ENCODE measurements at places on chromosomes 6 and 20.

GRCh38 chr6:63640062-63640461 is 4.5 kb downstream of the PHF3 start:
- no peak for DNase-seq

GRCh38 chr6:157841211-157841840 is 18.3 kb downstream of the SNX9 start:
- DNase-seq = no peak

GRCh38 chr6:145818796-145819195 is 4.2 kb upstream of the FBXO30 start:
- no peak for DNase-seq

GRCh38 chr6:3765415-3765814 is 13.9 kb upstream of the PXDC1 start:
- DNase-seq = no peak

- DNase-seq = no peak
Measured at GRCh38 chr6:145866456-145867396, 52.1 kb upstream of the FBXO30 start.

- DNase-seq = no peak
Measured at GRCh38 chr20:41141153-41141815, 3.9 kb downstream of the PLCG1 start.

GRCh38 chr20:10853176-10853575 is 179.4 kb upstream of the JAG1 start:
- DNase-seq = no peak

- no peak for DNase-seq
Measured at GRCh38 chr20:56504373-56505005, 20.1 kb upstream of the FAM209A start.

DNA sequence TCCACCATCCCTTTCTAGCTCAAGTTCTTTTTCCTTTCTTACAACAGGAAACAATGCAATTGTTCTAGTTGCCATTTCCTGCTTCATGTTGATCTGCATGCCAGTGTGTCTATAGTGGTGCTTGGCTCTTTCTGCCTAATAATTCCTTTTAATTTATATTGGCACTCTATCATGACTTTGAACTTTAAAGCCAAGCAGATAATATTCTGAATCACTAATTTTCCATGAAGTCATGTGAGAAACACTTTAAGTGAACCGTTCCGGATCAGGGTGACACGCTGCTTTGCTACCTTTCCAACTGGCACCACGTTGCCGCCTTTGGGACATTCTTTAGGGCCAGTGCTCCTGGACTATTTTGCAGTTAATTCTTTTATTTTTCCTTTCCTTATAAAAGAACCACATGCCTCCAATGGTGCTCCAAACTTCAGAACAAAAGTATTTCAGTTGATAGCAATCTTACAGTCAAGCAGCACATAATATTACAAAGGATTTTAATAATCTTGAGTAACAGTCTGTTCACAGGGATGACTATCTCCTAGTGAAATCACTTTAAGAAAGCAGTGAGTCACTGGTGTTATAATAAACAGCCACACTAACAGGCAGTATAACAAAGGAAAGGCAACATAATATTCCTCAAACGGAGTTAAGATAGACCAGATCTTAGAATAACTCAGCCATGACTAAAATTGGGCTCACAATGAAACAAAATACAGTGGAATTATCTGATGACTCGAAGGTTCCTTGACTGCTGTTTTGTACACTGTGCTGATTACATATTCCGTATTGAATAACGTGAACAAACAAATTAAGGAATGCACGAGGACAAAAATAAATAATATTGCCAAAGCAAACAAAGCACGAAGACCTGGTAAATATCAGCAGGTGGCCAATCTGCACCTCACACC is 19.0 kb upstream of the BLOC1S5 start:
- DNase-seq = no peak

DNA sequence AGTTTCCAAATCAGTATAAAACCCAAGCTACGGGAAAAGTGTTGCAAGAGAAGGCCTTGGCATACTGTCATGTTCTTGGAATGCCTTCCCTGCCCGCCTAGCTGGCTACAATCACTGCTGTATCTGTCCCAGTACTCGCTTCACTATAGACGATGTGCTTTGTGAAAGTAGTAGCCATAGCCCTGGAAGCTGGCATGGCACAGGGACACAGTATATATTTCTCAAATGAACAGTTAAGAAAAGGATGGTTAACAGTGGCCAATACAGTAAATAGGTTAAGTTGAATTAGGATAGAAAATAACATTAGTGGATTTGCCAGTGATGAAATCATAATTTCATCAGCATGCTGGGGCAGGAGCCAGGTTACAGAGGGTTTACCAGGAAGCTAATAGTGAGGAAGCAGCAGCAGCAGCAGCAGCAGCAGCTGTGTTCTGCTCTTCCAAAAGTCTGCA is 499.3 kb downstream of the CDKAL1 start:
- no peak for DNase-seq

DNA sequence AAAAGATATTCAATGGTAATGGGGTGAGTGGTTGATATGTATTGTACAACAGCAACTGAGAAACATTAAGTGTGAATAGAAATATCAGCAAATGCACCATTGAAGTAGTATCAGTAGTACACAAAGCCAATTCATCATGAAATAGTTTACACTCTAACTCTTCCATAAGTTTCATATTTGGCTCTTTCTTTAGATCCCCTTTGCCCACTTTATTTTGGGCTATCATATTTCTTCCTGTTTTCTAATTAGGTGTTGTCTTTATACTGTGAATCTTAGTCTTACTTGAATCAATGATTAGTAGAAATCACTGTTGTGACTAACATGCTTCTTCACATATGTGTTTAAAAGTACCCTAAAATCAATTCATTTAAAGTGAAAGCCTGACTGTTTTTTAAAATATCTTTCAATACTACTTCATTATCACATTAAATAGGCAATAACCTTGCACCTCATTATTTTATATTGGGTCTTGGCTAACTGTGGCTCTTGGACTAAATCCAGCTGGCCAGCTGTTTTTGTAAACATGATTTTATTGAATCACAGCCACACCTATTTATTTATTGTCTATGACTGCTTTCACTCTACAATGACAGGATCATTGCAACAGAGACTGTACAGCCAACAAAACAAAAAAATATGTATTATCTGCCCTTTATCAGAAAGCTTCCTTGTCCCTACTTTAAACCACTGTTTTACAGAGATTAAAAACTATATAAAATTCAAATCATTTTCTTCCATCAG is 38.9 kb downstream of the EYS start:
- no peak for DNase-seq

DNA sequence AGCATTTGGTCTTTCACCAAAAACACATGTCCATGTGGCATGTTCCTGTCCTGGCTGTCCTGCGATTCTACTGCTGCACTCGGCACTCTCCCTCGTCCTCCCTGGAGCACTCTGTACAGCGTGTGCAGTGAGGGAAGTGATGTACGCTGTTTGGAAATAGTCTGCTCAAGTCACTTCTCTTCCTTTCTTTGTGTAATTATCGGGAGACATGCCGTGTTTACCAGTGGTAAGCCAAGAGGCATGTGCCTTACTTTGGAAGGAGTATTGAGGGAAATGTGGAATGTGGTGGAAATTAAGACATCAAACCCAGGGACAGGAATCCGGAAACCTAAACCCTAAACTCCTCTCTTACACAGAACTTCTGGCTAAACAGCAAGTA is 268.5 kb upstream of the FOXQ1 start:
- DNase-seq = no peak

DNA sequence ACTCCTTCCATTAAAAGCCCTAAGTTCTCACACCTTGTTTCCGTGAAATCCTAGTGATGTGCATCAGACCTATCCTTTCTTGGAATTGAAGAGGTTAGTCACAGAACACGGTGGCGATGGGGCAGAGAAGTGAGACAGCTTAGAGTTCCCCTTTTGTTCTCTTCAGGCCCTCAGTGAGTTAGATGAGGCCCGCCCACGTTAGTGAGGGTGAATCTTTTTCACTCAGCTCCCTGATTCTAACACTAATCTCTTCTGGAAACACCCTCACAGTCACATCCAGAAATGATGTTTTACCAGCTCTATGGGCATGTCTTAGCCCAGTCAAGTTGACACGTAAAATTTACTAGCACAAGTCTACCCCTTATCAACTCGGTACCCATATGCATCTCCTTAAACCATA is 172.7 kb upstream of the NOX3 start:
- DNase-seq = no peak

DNA sequence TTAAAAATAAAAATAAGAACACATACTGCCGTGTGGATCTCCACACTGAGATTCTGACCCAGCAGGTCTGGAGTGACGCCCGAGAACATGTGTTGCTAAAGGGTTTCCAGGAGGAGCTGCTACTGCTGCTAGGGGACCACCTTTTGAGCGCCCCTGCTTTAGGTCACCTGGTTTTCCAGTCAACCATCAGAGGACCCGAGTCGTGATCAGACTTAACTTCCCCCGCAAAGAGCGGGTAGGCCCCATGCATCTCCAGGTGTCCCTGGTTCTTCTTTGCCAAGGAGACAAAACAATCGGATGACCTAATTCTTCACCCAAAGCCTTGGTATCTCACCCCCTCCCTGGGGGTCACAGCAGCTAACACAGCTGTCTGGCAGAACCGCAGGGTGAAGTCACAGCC is 51.1 kb upstream of the STX16 start:
- DNase-seq = no peak
